Stomach (tissue), 19 donors: ENCODE measurements at places on chromosomes 2 and 18. TPM values are rescaled to one million over a fixed set of nuclear protein-coding genes. Genes with fewer than 3 reads are reported as not detected.

DNA sequence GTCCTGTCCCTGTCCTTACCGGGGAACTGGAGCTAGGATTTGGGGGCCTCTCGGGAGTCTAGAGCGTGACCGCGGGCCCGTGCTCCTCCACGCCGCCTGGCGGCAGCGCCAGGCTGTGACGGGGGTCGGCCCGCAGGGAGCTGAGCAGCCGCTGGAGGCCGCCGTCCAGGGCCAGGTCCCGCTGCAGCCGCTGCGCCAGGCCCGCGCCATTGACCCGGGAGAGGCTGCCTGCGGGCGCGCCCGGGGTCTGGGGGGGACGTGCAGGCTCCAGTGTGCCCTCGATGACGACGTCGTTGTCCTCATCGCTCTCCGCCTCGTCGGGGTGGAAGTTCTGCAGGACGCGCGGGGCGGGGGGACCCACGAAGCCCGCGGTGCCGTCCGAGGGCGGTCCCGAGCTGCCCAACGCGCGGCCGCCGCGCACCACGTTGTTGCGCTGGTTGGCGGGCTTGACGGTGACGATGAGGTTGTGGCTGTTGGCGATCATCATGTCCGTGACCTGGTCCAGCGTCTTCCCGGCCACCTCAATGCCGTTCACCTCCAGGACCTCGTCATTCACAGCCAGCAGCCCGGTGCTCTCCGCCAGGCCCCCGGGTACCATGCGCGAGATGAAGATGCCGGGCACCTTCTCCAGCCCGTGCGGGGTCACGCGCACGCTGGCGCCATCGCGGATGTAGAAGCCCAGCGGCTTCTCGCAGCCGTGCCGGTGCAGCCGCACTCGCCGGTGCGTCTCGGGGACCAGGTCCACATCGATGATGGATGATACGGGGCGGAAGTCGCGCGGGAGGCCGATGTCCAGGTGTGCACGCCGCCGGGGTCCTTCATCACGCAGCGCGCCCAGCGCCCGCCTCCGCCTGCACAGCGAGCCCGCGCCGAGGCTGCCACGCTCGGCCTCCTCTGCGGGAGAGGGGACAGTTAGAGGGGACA is 50.9 kb downstream of the ADNP2 start:
- peak; percentile 59 for DNase-seq

DNA sequence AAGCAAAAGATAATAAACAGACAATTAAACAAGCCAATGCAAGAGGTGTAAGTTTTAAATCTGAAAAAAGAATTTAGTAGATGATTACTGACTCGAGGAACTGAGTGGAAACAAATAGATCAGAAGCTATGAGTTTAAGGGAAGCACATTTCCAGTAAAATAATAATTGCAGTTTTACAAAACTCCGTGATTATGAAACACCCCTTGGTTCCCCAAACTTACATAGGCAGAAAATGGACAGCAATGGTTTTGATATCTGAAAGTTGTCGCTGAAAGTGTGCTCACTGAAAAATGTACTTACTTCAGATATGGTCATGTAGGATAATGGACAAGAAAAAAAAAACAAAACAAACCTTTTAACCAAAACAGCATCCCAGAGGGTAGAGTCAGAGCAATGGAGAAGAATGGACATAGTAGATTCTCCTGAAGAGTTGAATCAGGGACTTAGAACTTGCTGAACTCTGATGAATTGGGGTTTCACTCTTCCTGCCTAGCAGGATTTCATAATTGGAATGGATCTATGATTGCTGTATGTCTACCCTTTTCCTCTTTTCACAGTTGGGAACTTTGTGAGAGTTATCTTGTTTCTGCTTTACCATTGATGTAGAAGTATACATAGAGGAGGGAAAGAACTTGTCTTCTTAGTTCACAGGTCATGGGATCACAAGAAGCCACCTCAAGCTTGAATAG is 305.6 kb upstream of the ZEB2 start:
- DNase-seq, result no peak

DNA sequence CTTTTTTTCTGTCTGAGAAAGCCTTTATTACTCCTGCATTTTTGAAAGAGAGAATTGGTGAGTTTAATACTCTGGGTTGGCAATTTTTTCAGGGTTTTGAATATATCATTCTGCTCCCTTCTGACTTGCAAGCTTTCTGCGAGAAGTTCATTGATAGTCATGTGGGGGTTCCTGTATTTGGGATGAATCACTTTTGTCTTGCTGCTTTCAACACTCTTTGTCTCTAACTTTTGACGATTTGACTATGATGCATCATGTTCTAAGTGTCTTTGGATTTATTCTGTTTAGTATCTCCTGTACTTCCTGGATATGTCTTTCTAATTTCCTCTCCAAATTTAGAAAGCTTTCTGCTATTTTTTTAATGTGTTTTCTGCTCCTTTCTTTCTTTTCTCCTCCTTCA is 41.0 kb upstream of the SLC9A2 start:
- no peak for DNase-seq

GRCh38 chr2:15841776-15842560 is 98.4 kb upstream of the MYCN start:
- peak; percentile 43 for DNase-seq

GRCh38 chr2:29619689-29620088 is 301.7 kb downstream of the ALK start:
- no peak for DNase-seq

DNA sequence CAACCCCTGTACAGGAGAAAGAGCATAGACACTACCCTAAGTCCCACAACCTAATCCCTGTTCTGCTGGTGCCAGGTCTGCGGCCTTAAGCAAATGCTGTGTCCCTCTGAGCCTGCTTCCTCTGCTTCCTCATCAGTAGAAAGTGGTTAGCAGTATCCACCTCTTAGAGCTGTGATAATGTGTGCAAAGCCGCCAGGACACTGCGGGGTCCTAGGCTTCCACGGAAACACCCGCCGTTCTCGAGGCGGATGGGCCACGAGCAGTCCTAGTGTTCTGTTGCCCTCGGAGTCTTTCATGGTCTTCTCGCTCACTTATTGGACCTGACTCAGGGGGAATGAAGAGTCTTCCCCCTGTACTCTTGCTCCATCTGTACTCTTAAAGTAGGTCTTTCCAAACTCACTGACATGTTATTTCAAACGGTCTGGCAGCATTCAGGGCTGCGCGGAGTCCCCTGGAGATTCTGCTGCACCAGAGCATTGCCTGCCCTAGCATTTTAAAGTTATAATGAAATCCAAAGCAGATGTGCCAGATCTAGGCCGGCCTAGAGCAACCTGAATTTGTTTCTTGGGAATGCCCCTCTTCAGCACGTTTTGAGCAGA is 107.2 kb upstream of the ZNF236 start:
- DNase-seq, result no peak

Gene NT5C1B
- total RNA-seq, result not detected

Gene DLGAP1
- total RNA-seq, result 1.3 TPM

DNA sequence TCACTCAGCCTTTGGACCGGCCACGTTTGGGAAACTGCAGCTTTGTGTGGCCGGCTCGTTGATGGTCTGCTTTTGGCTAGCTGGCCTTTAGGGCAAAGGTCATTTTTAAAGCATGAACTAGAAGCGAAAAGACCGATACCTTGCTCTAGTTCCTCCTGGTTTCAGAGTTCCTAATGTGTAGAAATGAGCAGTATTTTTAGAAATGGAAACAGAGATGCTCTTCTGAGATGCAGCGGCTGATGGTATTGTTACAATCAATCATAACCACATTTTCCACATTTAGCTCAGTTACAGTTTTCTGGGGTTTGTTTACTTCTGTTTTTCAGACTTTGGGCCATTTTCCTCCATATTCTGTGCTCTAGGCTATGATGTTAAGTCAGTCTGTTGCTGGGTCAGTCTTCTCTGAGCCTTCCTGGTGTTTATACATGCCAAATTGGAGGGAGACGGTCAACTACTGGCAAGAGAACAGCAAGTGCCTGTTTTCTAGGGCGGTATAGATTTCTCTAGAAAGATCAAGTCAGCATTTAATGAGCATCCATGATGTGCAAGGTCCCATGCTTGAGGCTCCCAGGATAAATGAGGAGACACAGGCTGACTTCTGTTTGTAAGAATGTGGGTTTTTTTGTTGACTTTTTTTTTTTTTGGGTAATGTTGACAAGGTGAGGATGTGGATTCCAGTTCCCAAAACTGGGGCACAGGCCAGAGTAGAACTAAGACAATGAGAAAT is 28.0 kb downstream of the RNF144A start:
- no peak for DNase-seq

GRCh38 chr2:208638059-208638458 is 231.5 kb downstream of the PTH2R start:
- no peak for DNase-seq

Gene UGT1A4
- 0.73 TPM for total RNA-seq

DNA sequence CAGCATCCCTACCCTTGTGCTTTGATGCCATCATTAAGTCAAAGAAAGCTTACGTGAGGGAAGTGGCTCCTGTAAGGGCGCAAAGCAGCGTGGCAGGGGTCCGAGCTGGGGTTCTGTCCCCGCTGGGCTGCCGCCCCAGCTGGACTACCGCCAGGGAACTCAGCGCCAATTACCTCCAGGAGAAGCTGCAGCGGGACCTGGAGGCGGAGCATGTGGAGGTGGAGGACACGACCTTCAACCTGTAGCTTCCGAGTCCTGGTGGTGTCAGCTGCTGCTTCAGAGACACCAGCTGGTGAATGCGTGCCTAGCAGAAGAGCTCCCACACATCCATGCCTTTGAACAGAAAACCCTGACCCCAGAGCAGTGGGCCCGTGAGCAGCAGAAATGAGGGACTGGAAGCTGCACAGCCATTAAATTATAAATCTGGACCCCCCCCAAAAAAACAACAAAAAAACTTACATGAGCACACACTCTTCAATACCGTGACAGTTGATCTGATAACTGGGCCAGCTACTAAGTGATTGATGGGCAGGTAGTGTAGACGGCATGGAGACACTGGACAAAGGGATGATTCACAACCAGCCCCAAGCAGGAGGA is 20.1 kb upstream of the YES1 start:
- DNase-seq, result peak; percentile 32

Gene CAB39
- total RNA-seq, result 85.2 TPM

DNA sequence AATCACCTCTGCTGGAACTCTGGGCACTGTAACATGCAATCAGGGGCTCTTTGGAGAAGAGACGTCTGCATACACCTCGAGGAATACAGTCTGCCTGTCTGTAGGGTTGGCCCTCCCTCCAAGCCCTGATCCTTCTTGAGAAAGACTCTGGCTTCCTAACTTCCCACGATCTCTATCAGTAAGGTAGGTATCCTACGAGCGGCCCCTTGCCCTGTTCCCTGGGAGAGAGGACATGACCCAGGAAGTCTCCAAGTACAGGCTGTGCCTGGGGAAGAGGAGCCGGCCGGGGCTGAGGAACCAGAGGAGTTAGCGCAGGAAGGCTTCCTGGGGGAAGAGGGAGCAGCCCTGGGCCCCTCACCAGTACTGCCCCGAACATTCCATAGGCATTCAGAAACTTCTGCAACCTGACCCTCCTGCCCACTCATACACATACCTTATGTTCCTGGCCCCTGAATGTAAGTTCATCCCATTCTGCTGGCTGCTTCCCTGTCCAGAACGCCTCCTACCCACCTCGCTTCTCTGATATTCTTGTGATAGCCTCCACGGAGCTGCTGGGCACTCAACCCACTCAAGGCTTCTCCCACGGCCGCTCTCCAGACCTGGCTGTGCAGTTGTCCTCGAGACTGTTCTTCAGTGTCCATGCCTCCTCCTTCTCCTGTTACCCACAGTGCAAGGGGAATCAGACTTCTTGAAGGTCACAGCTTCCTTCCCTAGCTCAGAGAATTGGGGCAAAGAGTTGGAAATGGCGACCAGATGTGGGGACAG is 116.1 kb downstream of the CYP26B1 start:
- DNase-seq, result no peak

Gene PLCD4
- total RNA-seq, result 6.4 TPM

DNA sequence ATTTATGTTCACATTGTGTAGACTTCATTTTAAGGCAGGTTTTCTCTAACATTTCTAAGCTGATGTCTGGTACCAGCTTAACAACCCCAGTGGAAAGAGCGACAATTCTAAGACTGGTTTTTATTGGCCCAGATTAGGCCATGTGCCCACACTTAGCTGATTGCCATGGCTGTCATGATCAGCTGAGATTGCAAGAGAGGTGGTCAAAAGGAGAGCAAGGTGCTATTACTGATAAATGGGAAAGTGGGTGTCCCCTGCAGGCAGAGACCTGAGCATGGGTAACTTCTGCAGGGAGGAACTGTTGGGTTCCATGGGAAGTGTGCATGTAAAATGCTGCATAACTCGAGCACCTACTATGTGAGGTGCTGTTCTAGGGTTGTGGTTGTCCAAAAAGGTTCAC is 56.8 kb upstream of the MCFD2 start:
- no peak for DNase-seq

- DNase-seq, result no peak
Measured at GRCh38 chr2:118687698-118688097, 159.8 kb downstream of the EN1 start.

Gene NFATC1
- total RNA-seq, result 5.4 TPM

Gene CHRNG
- total RNA-seq, result not detected

DNA sequence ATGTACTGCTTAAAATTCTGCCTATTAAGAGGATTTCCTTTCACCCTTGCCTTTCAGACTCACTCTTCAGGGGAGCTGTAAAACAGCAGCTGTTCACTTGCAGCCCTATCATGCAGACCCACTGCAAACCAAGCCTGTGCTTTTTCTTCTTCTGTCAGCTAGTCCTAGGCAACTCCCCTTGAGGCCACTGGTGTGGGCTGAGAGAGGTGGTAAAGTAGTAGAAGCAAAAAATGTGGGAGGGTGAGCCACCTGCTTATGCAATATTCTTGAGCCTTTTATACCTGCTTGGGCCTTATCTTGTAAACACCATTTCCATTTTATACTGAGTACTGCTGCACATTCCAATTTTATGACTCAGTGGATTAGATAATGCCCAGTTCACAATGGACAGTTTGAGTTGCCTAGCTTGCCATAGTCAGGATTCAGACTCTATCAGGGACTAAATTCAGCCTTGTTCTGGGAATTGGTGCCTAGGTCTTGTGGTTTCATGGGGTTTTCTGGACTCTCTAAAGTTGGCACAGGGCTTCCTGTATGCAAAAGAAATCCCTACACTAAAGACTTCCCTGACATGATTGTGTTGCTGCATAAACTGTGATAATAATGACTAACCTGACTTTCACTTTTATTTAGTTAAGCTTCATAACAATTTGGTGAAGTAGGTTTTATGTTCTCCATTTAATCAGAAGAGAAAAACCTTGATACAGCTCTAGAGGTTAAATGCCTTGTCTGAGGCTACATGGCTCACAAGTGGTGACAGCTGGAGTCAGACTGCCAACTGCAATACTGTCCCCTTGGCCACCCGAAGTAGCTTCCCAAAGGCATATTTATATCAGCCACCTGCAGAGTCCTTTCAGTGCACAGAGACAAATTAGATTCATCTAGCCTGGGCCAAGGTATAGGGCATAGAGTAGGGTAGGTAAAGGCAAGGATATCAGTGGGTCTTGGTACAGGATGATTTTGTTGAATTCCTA is 47.4 kb upstream of the KDM3A start:
- peak; percentile 76 for DNase-seq

Gene SNORC
- total RNA-seq, result not detected

DNA sequence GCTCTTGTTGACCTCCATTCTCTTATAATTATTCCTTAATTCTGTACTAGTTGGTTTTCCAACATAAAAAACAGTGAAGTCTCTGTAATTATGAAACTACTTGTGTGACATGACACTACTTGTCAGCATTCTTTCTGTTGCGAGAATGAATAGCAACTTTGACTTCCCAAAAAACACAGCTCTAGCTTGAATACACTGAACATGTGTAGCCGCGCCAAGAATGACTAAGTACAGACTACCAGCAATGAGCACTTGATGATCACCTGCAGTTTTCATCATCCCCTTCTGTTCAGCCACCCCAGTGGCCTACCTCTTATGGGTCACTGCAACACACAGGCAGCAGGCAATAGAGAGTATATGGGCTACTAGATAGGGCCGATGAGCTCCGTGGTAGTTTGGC is 229.3 kb downstream of the TGIF1 start:
- DNase-seq, result no peak

Gene CPLX4
- total RNA-seq, result not detected

Gene NDC80
- total RNA-seq, result 5.9 TPM

Gene IAH1
- total RNA-seq, result 37.5 TPM

Gene NPAS2
- 21.0 TPM for total RNA-seq

Gene LRRC30
- total RNA-seq, result not detected
